Activated CD4-positive, alpha-beta T cell treated with anti-CD3 and anti-CD28 coated beads, Interleukin-2, amount 50 U/mL, for 24 hours (primary cell): ENCODE measurements at places on chromosomes 3 and 15.
A peak's percentile ranks its signal among the peaks of the same experiment; 100 is the strongest.

GRCh38 chr3:79351699-79352098, 416.1 kb downstream of the ROBO1 start:
- no peak for DNase-seq

DNA sequence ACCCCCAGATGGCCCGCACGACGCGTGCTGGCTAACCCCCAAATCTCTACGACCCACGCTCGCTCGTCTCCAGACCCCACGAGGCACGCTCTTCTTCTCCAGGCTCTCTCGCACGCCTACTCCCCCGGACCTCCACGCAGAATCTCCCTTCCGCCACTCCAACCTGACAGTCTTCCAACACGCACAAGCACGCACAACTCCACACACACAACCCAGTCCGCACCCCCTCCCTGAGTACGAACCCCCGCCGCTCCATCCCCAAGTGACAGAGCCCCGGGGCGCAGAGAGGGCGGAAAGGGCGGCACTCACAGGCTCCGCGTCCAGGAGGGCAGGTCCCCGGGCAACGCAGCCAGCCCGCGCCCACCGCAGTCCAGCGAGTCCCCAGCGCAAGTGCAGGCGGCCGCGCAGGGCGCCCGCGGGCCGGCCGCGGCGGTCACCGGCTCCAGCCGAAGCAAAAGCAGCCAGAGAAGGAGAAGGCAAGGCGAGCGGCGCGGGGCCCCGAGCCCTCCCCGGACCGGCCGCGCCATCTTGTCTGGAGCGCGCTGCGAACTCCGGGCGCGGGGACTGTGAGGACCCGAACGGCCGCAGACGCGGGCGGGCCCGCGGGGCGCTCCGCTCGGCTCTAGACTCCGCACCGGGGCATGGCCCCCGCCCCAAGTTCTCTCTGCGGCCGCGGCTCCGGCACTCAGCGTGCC, 794 bp downstream of the LRIG1 start:
- peak; percentile 36 for DNase-seq

DNA sequence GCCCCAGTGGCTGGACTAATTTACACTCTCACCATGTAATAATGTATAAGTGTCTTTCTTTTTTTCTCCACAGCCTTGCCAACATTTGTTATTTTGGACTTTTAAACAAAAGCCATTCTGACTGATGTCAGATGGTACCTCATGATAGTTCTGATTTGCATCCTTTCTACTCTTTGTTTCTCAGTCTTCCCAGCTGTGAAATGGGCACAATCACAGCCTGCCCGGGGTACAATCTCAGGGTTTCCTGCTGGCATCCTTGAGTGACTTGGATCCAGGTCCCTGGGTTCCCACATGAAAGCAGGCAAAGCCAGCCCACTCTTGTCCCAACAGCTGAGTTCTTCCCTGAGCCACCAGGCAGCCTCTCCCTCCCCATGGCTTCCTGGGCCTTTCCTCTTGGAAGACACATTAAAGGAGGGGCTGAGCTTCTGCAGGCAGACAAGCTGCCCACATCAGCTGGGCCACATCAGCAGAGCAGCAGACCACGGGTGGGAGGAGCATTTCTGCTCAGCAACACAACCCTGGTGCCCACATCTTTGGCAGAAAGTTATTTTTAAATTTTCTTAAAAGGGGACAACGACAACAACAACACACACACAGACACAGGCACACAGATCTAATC, 82.0 kb downstream of the MYLK start:
- DNase-seq, result no peak

DNA sequence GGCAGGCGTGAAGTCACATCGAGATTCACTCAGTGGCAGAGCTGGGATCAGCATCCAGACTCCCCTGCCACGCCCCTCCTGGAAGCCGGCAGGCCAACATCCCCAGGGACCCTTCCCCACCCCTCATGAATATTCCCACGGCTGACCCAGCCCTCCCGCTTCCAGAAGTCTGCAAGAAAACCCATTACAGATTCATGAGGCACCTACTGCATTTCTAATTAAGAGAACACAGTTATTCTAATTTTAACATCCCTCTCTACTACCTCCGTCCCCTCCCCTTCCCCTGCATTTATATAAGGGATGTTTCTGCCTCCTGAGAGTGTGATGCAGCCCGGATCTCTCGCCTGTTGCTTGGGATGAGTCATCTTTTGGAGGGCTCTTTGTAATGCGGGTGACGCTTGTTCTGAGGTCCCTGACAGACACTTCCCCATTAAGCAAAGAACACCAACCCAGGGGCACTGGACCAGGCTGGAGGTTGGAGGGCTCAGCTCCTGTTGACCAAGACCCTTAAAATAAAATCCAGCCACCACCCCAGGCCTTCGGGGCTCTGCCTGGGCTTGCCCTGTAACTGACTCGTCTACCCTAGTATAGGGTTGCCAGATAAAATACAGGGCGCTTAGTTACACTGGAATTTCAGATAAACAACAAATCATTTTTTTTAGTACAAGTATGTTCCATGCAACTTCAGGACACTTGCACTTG, 118.7 kb downstream of the NUP210 start:
- DNase-seq, result no peak

DNA sequence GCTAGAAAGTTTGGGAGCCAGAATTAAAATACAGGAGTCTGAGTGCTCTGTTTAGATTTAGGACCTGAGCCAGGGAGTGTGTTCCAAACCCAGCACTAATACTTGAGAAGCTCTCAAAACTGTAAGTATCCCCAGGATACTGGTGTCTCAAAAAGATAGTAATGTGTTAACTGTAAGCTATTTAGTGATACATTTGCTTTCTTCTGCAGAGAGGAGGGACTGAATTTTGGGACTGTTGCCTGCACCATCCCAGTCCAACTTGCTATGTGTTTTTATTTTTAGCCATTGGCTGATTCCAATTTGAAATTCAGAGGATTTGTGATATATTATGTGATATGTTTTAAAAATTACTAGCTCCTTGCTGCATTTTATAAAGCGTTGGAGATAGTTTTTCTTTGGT, 31.5 kb downstream of the UBE2E1 start:
- no peak for DNase-seq
